NCI-H187 (cell line): ENCODE measurements at places on chromosomes 7 and 10.
A peak's percentile ranks its signal among the peaks of the same experiment; 100 is the strongest.

DNA sequence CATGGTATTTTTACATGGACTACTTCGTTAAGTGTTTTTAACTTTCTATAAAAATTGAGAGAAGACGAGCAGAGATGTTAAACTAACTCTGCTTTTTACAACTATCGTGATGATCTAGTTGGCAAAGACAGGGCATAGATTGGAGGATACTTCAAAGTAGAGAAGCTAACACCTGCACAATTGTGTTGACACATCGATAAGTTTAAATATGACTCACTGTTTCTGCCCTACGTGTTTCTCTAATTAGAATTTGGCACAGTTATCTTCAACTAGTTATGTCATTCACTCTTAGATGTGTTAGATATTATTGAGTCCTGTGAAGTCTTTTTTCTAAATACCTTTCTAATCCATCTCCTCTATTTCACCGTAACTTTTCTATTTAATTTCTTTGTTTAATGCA lies 68.5 kb upstream of the FERD3L start:
- DNase-seq = no peak

- DNase-seq = no peak
Observed at GRCh38 chr10:5949009-5949759, 28.2 kb downstream of the IL15RA start.

DNA sequence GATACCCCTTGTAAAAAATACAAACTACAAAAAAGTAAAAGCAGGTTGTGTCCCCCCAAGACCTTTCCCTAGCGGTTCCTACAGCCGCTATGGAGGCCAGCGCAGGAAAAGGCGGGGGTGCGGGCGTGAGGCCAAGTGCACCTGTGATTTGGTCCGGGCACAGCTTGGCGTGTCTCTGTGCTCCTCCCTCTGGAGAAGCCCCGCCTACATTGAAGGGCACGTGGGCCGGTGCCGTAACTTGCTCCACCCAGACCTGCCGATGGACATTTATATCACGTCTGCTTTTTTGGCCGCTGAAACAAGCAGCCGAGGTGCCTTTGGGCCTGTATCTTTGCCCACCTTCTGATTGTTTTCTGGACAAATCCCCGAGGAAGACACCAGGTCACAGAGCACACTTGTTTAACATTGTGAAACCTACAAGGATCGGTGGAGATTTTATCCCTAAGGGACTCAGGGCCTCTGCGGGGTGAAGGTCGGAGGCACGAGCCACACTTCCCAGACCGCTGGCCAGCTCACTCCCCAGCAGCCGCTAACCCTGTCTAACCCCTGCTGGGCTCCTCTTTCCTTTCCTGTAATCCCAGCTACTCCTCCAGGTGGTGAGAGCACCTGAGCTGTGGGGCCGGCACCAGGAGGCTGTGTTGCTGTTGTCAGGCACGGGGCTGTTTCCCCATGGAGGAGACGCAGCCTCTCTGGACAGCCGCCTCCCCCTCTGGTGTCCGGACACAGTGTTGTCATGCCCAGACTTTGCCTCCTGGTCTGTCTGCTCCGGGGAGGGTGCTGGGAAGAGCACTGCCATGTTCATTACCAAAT lies 18.8 kb upstream of the INPP5A start:
- peak; percentile 41 for DNase-seq

- no peak for DNase-seq
Observed at GRCh38 chr10:97782455-97783228, 10.8 kb upstream of the SFRP5 start.

- DNase-seq = no peak
Observed at GRCh38 chr7:154929006-154929726, 73.8 kb downstream of the PAXIP1 start.

GRCh38 chr10:112446055-112446854 lies 459 bp downstream of the ZDHHC6 start:
- no peak for DNase-seq

DNA sequence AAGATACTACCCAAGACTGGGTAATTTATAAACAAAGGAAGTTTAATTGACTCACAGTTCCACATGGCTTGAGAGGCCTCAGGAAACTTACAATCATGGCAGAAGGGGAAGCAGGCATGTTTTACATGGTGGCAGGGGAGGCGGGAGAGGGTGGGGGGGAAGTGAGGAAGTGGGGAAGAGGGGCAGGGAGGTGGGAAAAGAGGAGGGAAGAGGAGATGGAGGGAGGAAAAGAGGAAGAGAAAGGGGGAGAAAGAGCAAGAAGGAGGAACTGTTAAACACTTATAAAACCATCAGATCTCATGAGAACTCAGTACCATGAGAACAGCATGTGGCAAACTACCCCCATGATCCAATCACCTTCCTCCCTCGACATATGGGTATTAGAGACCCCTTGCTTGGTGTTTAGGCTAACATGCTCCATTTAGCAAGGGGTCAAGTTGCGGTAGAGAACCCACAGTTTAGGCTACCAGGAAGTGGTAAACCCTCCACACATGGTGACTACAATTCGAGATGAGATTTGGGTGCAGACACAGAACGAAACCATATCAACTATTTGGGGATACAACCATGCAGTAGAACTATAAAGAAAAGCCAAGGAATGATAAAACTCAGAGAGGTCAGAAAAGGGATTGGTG lies 3.5 kb upstream of the LMBR1 start:
- no peak for DNase-seq

DNA sequence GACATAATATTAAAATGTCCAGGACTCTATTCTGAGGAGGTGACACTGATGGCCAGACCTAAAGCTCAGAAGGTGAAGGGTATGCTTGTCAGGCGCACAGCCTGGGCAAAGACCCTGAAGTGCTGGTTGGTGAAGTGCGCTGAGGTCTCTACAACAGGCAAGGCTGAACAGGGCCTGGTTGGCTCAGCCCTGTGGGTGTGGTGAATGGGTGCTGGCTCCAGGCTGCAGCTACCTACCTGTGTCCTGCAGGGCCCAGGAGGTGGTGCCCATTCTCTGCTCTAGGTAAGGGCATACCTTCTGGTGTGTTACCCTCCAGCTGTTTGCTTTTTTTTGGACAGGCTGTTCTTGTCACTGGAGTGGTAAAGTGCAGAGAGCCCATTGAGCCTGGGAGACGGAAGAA lies 85.1 kb downstream of the RAMP3 start:
- DNase-seq = no peak

GRCh38 chr7:142792593-142792992 lies 21.8 kb downstream of the PRSS2 start:
- DNase-seq = no peak

GRCh38 chr10:70843333-70843732 lies 27.6 kb downstream of the SGPL1 start:
- DNase-seq = no peak

- no peak for DNase-seq
Observed at GRCh38 chr7:43513251-43513650, 69.7 kb upstream of the STK17A start.

DNA sequence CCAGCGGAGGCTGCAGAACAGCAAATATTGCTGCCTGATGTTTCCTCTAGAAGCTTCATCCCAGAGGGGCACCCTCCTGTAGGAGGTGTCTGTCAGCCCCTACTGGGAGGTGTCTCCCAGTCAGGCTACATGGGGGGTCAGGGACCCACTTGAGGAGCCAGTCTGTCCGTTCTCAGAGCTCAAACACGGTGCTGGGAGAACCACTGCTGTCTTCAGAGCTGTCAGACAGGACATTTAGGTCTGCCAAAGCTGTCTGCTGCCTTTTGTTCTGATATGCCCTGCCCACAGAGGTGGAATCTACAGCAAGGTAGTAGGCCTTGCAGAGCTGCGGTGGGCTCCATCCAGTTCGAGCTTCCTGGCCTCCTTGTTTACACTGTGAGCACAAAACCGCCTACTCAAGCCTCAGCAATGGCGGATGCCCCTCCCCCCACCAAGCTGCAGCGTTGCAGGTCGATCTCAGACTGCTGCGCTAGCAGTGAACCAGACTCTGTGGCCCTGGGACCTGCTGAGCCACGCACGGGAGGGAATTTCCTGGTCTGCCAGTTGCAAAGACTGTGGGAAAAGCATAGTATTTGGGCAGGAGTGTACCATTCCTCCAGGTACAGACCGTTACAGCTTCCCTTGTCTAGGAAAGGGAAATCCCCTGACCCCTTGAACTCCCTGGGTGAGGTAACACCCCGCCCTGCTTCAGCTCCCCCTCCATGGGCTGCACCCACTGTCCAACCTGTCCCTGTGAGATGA lies 17.7 kb upstream of the MINDY3 start:
- no peak for DNase-seq

DNA sequence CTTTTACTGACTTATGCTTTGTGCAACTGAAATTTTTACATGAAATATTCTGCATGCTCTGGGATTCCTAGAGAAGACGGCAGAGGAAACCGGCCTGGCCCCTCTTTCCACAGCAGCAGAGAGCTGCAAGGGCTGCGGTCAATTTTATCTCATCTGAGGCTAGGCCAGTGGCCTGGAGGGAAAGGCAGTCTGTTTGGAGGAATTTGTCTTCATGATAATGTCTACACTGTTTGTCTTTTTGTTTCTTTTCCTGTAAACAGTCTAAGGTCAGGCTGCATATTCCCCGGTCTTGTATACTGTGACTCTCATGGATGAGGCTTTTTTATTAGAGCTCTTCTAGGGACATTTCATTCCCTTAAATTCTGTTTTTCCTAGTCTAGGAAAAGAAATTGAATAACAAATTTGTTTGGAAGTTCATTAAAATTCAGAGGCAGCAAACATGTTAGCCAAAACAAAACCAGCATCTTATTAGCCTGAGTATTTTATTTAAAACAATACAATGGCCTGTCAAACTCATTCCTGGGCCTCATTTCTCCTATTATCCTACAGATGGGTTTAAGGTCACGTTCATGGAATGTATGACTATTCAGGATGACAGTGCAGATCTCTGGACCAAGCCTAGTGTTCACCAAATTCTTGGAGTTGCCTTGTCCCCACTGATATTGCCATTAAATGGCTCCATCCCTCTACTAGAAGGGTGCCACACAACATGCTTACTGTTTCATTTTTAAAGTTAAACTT lies 26.4 kb downstream of the LAMB4 start:
- DNase-seq = no peak

GRCh38 chr10:59108886-59109288 lies 67.6 kb upstream of the PHYHIPL start:
- DNase-seq = no peak

- no peak for DNase-seq
Observed at GRCh38 chr7:142496545-142496991, 238.7 kb upstream of the PRSS58 start.

- no peak for DNase-seq
Observed at GRCh38 chr7:151311294-151311864, 30.2 kb upstream of the NUB1 start.

DNA sequence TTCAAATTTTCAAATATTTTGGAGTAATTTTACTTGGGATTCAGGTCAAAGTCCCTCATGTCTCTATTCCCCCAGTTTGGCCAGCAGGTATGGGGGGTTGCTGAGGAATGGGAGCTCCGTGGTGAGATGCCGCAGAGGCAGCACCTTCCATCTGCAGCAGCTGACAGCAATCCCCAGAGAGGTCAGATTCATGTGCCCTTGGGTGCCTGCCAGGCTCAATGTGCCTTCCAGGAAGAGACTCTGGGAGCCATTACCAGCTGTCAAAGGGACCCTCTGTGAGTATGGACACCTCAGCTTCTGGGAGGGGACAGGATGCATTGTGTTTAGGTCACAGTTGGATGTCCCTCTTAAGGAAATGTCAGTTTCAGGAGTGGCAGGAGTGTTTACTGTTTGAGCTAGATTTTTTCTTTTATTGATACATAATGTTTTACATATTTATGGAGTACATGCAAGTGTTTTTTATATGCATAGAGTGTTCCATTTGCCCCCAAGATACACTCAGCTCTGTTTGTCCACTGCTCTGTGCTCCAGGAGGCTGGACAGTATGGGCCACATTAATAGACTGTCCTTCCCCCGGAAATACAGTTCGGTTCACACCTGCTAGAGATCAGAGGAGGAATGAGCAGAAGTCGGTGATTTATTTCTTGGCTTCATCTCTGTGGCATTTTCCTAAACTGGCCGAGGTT lies 75.3 kb upstream of the GRB10 start:
- no peak for DNase-seq

DNA sequence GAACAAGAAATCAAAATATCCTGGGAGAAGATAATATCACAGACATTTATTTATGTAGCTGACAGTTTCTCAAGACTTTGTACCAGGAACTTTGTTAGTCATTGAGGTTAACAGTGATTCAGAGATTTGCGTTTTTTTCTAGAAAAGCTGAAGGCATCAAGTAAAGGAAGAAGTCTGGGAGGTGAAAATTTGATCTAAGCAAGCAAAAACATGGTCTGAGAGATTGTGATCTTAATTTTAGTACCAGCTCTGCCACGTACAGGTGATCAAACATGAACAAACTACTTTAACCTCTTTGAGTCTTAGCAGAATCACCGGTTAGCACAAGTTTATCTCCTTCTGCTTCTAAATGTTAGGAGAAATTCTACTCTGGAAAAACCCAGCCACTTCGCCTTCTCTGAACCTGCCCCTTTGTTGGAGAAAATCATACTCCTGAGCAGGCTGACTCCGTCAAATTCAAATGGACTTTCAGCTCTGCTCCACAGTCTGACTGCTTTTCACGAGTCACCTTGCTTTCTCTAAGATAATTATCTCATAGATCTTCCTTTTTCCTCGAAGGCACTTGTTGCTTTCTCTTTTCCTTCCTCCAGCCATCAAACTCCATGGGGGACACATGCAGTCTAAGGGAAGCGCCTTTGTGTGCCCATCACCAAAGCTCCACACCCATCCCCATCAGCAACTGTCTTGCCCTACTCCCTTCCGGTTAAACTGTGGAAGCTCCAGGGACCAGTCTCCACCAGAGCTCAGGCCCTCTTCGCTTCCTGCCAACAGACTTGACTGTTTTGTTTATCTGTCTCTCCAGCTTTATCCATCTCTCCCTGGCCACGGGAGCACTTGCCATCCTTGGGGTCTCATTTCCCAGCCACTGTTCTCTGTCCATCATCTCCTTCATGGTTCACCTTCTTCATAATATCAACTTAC lies 86.3 kb downstream of the PRKCQ start:
- DNase-seq = no peak

GRCh38 chr10:131781791-131782190 lies 119.0 kb upstream of the PPP2R2D start:
- DNase-seq = no peak

GRCh38 chr10:49605216-49605938 lies 4.7 kb upstream of the SLC18A3 start:
- DNase-seq = no peak
